Activated CD8-positive, alpha-beta T cell treated with anti-CD3 and anti-CD28 coated beads, Interleukin-2, amount 10 ng/mL, durations not matched to agents 7 days and 5 days (primary cell): ENCODE measurements at places on chromosomes 12 and 14.
A peak's percentile ranks its signal among the peaks of the same experiment; 100 is the strongest.

DNA sequence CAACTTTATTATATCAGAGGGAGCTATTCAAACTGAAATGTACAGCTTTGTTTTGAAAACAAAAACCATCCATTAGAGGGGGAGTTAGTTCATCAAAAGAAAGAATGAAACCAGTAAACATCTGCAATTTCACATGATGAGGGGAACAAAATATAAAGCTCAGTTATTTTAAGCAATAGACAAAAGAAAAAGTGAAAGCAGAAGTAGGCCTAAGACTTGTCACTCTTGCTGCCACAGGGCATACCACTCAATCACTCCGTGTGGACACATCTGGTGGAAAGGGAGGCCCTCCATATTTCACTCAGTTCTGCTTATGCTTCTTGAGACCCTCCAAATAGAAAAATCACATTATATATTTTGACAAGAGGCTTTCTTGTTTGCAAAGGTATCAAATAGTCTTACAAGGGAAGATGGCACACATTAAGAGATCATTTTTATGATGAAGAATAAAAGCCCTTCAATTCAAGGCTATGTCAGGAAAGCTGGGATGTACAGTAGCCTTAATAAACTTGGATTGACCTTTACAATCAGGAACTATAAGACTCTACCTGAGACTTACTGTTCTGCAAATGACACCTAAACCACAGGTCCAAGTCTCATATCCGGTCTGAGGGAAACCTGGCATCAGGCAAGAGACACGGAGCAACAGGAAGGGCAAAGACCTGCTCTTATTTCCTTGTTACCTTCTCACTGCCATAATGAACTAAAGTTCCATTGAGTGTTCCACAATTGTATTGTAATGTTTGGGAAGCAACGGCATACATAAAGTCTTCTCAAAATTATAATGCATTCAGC lies 222.5 kb upstream of the GRIP1 start:
- DNase-seq: no peak

GRCh38 chr12:96874211-96874610 lies 32.8 kb upstream of the NEDD1 start:
- DNase-seq: no peak

GRCh38 chr14:52299692-52300278 lies 14.3 kb upstream of the PTGER2 start:
- DNase-seq: no peak

- no peak for DNase-seq
Measured at GRCh38 chr14:54211551-54212308, 185.1 kb upstream of the CDKN3 start.

- DNase-seq: no peak
Measured at GRCh38 chr14:22887990-22888378, 5.0 kb downstream of the REM2 start.

DNA sequence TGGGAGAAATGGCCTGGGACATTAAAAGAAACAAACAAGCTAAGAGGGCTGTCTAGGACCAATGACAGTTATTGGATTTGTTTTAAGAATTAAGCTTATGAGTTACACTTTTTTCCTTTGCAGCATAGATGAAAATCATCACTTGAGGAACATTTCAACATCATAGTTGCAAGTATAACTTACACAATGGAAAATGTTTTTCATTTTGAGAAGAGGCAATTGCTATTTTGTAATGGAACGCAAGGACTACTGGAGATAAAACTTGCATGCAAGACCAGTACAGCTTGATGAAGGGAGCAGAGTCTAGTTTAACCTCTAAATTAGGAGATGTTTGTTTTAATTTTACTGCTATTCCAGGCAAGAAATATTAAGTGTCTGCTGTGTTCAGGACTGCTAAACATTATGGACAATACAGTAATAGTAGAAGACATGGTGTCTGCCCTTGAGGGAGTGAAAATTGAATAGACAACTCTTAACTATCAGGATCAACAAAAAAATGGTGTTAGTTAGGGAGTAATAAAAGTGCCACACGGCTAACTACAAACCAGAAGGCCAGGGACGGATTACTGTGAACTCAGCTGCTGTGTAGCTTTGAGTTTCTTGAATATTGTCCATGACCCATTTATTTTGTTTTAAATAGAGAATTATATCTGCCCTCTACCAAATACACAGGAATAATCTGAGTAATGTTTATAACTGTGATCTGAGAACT lies 374.5 kb downstream of the RAD51B start:
- DNase-seq: no peak

DNA sequence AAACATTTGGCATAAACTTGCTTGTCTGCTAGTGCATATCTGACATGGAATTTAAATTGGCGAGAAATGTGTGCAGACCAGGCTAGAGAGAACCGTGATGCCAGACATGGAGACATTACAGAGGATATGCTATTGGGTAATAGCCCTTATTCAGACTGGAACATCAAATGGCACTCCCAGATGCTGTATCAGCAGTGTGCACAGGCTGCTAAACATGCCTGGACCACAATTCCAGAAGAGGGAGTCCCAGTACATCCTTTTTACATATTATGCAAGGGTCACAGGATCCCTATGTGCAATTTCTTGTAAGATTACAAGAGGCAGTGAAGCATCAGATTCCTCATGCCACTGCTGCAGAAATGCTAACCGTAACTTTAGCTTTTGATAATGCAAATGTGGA lies 354.5 kb upstream of the FOXG1 start:
- DNase-seq: no peak

DNA sequence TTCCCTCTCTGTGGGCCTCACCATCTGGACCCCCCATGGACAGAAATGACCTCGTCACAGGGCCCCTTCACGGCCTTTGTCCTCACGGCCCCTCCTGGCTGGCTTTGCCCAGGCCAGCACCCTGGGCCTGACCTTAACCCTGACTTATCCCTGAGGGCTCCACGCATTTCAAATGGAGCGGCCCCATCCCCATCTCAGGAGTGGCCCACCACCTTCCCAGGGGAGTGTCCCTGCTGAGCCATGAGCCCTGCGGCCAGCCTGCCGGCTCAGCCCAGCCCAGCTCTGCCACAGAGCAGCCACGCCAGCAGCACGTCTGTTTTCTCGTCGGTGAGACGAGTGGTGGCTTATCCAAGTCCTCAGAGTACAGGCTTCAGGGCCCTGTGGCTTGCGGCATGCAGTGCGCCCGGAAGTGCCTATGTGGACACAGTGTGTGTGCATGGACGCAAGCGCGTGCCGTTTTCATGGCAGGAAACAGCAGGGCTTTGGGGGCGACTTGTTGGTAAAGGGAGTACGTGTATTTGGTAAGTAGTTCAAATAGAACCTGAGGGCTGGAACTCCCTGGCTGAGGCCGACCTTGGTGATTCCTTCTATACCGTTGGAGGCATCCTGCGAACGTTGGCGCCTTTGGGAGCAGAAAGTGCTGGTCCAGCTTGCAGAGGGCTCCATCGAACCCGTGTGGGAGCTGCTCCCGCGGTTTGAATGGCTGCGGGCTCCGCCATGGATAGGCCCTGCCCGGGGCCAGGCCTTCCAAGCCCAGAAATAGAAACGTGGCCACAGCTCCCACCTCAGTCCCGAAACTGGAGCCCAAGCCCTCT lies 52.1 kb downstream of the LRCOL1 start:
- peak; percentile 69 for DNase-seq

GRCh38 chr14:91305650-91306431 lies 61.3 kb upstream of the GPR68 start:
- DNase-seq: no peak

GRCh38 chr12:32063796-32064195 lies 42.9 kb upstream of the BICD1 start:
- DNase-seq: no peak

DNA sequence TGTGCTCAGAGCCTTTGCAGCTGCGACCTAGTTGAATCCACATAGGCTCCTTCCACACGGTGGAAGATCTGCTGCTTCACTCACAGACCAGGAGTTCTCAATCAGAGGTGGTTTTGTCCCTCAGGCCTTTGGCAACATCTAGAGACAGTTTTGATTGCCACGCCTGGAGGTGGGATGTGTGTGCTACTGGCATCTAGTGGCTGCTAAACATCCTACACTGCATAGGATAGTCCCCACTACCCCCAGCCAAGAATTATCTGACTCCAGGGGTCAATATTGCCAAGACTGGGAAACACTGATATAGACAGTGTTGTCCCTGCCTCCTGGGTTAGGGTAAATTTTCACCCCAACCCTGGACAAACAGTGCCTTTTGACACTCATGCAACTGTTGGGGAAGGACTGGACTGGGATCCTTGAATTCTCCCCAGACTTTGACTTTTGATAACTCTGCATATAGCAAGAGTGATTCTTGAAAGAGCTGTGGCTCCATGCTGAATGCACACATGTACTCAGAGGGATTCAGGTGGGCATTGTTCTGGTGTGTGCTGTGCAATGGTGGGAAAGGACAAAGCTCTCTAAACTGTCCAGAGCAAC lies 39.8 kb downstream of the BAZ2A start:
- peak; percentile 56 for DNase-seq

- no peak for DNase-seq
Measured at GRCh38 chr12:59357811-59358210, 238.0 kb upstream of the SLC16A7 start.

DNA sequence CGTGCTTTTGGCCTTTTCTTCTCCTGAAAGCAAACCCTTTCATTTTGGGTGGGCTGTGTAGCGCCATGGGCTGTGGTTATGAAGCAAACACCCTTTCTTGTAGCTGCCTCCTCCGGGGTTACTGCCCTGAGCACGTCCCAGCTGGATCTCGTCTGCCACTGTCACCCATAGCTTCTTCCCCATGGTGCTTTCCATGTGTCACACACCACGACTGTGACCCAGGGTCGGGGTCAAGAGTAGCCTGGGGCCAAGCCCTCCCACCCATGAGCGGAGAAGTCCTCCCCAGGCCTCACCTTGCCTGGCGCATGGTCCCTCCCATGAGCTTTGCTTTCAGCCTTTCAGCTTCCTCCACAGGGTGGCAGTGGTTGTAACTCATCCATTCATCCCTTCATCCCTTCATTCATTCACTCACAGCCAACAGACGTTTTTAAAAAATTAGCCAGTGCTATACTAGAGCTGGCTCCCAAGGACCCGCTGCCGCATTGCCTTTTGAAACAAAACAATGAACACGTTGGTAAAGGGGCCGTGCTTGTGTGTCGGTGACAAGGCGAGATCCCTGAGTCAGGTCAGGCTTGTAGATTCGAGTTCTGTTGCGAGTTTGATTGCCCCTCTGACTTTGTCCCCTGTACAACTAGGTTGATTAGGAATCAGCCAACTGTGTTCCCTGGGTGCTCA lies 29.5 kb downstream of the MEG3 start:
- DNase-seq: no peak

DNA sequence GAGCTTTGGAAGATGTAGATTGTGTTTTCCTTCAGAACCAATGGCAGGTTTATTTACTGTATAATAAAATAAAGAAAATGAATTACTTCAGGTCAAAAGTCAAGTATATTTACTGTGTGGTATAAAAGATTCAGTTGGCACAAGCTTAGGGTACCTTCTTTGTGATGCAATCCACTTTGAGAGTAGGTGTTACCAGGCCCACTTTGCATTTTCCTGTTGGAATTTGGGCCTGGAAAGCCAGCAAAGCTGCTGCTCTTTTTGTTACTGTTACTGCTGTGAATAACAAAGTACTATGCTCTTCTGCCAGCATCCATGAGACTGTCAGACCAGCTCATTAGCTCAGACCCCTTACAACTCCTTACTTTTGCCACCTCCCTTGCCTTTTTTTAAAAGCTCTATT lies 649.0 kb upstream of the SEL1L start:
- no peak for DNase-seq

- DNase-seq: no peak
Measured at GRCh38 chr14:50978888-50979287, 34.6 kb upstream of the PYGL start.

DNA sequence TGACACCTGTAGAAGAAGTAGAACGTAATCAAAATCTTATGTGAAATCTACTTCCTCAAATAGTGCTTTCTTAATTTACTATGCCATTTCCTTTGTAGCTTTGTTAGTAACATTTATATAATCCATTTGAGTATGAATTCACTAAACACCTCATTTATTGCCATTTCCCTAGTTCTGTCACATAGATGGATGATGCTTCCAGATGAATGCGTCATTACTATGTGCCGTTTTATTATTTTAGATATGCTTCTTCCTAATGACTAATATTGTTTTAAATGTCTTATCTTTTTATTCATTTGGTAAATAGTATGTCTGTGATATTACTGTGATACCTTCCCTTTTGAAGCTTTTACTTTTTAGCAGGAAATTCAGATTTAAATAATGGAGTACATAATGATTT lies 14.4 kb downstream of the FRMD6 start:
- no peak for DNase-seq

DNA sequence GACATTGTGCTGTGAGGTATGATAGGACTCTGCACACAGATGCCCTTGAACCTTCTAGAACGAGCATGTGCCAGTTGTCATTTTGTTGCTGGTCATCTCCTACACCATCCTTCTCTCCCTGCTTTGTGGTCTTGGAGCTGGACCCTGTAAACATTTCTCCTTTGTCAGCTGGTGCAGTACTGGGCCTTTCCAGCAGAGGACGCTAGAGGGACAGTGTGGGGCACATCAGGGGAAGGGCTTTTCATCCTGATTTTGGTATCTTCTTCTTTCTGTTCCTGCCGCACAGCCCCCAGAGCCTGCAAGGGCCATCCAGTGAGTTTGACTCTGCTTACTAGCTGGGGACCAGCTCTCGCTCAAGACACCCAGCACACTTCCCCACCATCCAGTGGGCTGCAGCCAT lies 484.6 kb downstream of the AACS start:
- DNase-seq: no peak

DNA sequence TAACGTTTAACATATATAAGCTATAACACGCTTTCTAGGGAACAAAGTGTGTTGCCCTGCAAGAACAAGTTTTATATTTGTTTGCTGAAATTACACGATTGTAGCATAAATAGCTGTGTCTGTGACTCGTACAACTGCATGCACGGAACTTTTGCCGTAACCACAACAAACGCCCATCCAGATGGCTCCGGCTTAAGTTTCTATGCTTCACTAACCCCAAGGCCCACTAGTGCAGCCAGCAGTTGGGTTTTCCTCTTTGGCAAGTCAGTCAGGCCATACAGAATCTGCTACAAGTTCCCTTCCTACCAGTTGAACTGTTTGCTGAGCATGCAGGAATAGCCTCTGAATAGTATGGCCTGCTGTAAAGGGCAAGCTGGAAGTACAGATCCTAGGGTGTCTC lies 12.1 kb downstream of the CSRP2 start:
- no peak for DNase-seq

DNA sequence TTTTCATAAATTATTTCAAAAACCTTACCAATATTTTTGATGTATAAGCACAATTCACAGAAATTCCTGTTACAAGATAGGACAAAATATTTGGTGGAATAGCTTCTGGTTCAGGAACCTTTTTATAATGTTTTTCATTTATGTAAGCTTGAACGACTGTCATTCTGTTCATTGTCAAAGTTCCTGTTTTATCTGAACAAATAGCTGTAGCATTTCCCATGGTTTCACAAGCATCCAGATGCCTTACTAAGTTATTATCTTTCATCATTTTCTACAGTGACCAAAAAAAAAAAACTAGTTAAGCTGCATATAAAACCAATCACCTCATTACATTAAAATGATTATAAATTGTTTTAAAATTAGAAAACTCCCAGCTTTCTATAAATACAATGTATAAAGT lies 87.1 kb downstream of the ATP2B1 start:
- DNase-seq: no peak

GRCh38 chr14:50285861-50286260 lies 26.2 kb downstream of the L2HGDH start:
- no peak for DNase-seq
